ENCODE measurements at places on chromosomes 13 and 19. TPM values are rescaled to one million over a fixed set of nuclear protein-coding genes. Genes with fewer than 3 reads are reported as not detected.
A peak's percentile ranks its signal among the peaks of the same experiment; 100 is the strongest.

Gene RXFP2
- polyA plus RNA-seq: 0.17 TPM

Gene OSCAR
- polyA plus RNA-seq: 0.11 TPM

GRCh38 chr13:39259371-39260140, 221.3 kb downstream of the NHLRC3 start:
- no peak for DNase-seq

DNA sequence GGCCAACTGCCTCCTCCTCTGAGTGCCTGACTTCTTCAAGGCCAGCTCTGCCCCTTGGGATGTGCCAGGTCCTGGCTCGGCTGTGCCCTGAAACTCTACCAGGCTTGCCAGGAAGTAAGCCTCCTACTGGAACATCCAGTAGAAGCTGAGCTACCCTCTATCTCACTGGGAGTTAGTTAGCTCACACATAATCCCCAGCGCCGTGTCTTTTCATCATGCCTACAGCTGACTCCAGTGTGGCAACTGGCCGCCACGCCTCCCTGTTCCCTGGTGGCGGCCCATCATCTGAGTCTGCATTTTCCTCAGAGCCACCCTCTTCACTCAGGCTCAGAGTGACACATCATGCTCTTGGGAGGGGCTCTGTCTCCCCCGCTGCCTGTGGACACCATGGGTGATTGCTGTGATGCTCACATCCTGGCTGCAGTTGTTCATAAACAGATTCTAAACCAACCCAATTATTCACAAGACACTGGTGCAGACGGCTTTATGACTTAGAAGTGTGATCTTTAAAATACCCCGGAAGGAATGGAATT, 131.9 kb upstream of the IRS2 start:
- DNase-seq: no peak

DNA sequence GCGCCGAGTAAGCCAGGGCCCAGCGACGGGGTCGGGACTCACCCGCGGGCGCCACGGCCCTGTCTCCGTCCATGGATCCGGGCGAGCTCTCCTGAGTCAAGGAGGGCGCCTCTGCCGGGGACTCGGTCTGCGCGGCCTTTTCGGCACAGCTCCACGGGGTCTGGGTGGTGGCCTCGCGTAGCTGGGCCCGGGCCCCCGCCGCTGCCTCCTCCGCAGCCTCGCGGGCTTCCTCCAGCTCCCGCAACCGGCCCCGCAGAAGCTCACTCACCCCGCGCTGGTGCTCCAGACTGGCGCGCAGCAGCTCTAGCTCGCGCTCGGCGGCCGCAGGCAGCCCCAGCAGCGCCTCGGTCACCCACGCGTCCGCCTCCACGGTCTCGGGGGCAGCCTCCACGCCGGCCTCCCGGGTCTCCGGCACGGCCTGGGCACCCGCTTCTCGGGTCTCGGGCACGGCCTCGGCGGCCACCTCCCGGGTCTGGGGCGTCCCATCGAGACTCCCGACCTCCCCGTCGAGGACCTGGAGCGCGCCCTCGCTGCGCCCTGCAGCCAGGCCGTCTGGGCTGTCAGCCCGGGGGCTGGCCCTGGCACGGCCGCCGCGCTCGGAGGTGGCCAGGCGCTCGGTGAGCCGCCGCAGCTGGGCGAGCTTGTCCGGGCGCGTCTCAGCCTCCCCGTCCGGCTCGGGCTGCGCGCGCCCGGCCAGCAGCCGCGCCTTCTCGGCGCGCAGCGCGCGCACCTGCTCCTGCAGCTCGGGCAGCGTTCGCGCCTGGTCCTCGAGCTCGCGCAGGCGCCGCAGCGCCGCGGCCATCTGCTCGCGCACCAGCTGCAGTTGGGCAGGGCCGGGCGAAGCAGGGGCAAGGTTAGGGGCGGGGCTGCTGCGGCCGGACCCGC, 8.4 kb downstream of the KANK3 start:
- peak; percentile 83 for DNase-seq

- no peak for DNase-seq
Measured at GRCh38 chr13:110680852-110681251, 25.1 kb downstream of the CARS2 start.

DNA sequence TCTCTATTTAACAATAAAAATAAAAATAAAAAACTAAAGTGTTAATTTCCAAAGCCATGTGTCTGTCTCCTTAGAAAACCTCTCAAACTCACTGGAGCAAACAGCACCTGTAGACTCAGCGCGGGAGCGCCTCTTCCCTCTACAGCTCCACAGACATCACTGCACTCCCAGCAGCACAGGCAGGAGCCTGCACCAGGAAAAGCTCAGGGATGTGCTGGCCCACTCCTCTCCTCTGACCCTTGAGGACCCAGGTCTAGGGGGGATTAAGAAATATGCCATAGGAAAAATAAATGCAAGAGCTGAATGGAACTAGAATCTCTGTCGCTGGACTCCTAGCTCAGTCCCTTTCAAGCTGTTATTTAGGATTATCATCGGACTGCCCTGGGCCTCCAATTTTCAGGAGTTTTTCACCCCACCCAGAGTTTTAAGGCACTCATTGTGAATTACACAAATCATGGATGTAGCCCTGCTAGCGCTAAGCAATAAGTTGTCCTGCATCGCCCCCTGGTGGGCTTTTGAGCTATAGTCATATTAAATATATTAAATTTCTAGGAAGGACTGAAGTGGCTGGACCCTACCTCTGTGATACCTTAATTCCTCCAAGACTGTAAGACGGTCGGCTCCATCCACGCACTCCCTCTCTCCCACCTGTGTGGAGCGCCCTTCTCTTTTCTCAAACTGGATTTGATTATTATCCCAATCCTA, 333.9 kb downstream of the UQCRFS1 start:
- DNase-seq: peak; percentile 72

Measured in muscle of back (tissue), 13 donors.